ENCODE measurements at places on chromosomes 4 and X.

DNA sequence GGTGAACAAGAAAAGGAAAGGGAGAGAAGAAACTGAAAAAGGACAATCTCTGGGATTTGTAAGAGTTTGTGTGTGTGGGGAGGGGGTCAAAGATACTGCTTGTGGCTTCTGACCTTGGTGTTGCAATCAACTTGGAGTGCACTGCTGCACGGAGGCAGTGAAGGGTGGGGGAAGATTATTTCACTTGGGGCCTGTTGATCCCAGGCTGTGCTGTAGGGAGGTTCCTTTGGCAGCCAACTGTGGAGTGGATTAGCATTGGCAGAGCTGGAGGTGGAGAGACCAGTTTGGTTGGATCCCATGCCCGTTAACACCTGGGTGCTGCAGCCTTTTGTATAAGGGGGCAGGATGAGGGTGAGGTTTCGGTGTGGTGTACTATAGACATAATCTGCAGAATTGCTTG lies 38.2 kb downstream of the AFF1 start:
- DNase-seq = no peak

DNA sequence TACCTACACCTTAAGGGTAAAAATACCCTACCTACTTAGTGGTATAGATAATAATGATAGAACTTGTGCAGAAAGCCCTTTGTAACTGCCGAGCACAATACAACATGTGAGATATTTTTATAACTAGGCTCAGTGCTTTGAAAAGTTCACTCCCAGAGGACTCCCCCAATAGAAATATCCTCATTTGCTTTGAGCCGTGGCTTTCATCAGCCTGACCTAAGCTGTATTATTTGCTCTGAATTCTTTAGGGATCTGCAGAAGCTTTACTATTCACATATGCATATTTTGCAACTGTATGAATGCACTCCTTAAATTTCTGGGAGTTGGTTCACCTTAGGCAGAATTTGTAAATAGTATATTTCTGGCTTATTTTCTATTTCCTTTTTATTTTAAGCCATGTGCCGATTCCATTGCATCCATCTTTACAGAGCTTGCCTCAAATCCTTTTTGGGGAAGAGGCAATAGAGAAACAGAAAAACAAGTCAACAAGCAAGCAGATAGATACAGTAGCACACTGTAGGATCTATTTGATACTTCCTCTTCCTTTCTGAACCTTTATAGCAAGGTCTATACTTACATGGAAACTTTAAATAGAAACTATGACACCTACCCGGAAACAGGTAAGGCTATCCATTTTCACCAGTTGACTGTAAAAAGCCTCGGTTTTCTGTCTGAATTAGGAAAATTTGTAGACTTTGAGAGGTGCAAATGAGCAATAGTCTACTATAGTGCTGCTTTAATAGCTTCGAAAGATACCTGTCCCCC lies 242.5 kb upstream of the VCX3A start:
- DNase-seq = no peak

GRCh38 chr4:164977243-164978164 lies at the start of gene TRIM61:
TSS of gene TRIM61 (minus strand) at chr4:164977657. CDS start at chr4:164970002, 7,655 bp downstream.
- peak; percentile 1 for DNase-seq

DNA sequence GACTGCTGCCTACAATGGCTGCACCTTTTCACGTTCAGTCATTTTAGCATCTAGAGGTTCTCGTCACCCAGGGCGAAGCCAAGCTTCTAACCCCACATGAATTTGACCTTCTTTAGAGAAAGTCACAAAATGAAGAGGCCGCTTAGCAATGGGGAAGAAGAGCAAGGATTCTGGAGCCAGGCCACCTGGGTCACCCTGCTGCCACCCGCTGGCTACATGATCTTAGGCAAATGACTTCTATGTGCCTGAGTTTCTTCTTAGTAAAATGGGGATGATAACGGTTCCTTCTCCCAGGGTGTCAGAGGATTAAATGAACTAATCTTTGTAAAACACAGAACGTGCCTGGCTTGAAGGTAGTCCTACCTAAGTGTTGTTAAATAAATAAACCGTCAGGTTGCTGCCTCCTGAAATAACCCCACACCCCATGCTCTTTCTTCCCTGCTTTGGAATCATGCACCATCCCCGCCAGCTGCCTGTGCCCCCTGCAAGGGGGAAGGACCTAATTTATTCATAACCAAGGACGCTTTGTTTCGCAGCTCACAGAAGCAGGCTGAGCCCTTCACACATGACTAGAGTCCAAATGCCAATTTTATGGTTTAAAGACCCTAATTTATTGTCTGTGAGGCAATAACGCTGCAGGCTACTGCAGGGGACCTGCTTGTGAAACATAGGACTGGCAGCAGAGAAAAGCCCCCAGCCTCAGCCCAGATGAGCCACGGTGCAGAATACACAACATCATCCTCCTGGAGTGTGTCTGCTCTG lies 28.6 kb upstream of the NSG1 start:
- no peak for DNase-seq

GRCh38 chr4:45580334-45580733 lies 543.5 kb downstream of the GABRG1 start:
- no peak for DNase-seq

DNA sequence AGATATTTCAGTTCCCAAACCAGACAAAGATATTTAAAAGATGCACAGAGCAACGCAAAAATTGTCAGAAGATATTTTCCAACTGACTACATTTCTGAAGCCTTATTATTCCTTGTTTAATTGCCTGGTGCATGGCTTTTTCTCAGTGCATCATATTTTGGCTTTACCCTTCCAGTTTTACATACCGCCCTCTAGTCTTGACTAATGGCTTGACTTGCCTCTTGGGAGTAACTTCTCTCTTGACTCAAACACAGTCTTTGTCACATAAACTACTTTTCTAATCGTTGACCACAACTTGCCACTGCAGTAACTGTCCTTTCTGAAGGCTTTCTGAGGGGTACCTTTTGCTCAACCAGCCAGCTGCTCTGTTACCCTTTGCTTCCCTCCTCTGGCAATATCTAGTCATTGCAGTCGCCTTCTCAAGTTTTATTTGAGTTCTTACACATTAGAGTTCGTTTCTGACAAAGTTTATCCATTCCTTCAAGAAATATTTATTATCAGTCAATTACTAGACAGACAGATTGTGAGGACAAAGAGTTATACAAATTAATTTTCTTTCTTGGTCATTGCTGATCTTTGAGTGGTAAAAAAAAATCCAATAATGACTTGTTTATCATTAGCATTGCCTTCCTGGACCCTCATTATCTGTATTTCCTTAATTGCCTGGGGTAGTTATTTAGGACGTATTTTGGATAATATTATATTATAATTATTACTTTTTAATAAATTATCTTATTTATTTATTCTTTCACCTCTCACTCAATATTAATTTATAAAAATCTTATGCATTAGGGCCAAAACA lies 506.9 kb upstream of the PCDH10 start:
- DNase-seq = no peak

- DNase-seq = no peak
Measured at GRCh38 chr4:150310159-150310895, 232.1 kb downstream of the DCLK2 start.

DNA sequence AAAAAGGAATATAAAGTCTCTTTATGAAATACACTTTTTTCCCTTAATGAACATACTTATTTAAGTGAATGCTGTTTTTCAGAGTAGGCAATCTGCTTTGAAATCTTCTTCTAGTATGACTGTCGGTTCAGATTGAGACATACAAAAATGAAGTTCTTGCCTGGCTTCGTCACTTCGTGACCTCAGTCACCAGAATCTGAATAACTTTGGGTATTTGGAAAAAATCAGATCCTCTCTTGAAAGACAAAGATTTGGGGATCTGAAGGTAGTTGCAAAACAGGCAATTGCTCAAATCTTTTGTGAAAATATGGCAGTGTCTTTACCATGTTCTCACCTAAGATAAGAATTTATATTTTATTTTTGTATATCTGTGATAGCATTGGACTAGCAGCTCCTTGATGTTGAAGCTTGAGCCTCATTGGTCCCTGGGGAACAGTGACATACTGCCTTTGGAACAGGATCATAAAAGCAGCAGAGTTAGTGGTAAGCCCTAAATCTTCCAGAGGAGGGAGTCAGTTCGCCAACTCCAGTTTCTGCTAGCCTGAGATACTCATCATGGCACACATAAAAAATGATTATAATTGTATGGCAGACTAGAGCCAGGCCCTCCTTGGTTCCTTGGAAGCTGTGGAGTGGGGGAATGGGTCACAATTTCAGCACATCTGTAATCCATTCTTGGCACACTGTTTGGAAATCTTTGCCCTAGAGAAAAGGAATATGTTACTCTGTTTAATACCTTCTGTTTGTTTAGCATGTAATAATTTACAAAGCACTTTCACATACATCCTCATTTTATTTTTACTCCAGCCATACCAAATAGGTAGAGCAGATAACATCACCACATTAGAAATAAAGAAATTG lies 5.0 kb downstream of the ARFIP1 start:
- no peak for DNase-seq

DNA sequence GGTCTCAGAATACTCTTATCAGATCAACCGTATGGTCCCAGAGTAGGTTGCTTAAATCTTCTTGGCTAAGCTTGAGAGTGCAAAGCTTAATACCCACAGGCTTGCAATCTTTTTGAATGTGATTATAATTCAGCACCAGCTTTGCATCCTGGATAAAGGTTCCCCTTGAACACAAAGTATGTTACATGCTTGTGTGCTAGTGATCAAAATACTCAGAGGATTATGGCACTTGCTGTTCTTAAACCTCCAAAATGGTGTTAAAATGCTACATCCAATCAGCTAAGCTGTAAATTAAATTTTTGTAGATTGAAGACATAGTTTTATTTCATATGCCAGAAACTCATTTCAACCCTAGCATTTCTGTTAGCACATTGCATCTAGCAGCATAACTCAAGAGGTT lies 812.2 kb upstream of the TENM3 start:
- no peak for DNase-seq
